ENCODE measurements at places on chromosomes 5 and 9.

GRCh38 chr9:17571825-17572224 lies 7.0 kb upstream of the SH3GL2 start:
- no peak for DNase-seq

DNA sequence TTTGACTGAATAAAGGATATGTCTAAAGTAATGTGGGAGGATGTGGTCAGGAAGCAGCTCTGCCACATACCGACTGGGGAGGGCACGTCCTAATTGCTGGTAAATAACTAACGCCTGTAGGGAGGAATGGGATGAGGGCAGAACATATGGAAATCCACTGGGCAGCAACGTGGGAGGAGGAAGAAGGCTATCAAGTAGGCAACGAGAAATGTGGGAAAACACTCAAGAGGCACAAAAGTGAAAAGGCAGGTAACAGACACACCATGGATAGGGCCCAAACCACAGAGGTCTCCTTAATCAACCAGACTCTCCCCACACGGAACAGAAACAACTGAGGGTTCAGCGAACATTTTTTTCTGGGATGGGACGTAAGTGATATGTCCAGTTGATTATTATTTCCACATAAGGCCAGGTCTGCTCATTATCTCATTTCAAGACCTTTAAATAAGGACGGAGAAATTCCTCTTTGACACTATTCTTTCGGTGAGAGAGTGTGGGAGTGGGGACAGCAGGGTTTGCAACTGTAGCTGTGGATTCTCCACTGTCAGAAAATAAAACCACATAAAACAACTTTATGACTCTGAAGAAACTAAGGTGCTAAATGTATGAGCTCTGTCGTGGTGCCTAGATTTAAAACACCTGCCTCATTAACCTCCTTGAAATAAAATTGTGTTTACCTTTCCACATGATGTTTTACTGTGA lies 17.0 kb downstream of the IARS1 start:
- no peak for DNase-seq

GRCh38 chr5:32138839-32139493 lies 35.2 kb downstream of the GOLPH3 start:
- no peak for DNase-seq

GRCh38 chr5:96381526-96381925 lies 51.5 kb downstream of the PCSK1 start:
- no peak for DNase-seq

DNA sequence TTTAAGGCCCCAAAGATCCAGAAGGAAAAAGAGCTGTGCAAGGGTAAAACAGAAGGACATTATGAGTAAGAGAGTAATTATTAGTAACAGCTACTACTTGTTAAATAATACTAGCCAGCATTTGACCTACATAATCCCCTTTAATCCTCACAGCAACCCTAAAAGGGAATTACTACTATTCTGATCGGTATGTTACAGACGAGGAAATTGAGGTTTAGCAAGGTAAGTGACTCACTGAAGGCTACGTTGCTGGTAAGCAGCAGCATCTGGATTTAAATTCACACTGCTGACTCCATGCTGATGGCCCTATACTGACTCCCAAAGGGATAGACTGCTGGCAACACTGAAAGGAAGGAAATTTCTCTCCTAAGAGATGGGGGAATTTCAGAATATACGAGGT lies 3.7 kb upstream of the FSD1L start:
- no peak for DNase-seq

- no peak for DNase-seq
Observed at GRCh38 chr5:144281784-144282183, 111.1 kb downstream of the KCTD16 start.

DNA sequence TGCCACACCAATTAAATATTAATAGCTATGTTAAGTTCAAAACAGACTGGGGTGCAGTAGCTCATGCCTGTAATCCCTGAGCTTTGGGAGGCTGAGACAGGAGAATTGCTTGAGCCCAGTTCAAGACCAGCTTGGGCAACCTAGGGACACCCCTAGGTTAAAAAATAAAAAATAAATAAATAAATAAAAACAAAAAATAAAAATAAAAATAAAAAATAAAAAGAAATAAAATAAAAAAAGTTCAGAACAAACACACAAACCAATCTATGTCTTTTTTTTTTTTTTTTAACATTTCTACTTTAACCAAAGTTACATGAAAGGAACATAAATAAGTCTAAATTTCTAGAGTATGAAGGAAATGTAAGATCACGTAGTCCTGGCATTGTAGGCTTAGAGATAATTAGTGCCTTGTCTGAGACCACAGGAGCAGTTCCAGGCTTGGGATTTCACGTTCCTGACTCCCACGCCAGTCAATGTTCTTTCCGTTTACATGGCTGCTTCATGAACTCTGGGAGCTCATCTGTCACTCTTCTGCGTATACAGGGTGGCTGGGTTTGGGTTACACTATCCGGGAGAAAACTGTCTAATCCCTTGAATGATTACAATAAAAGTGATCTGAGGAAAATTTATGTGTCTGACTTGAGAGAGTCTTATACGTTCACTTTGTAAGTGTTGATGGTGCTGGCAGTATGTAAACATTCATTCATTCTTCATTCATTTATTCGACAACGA lies 85.2 kb downstream of the KIAA1958 start:
- no peak for DNase-seq

- no peak for DNase-seq
Observed at GRCh38 chr5:3542158-3542557, 53.5 kb upstream of the IRX1 start.

DNA sequence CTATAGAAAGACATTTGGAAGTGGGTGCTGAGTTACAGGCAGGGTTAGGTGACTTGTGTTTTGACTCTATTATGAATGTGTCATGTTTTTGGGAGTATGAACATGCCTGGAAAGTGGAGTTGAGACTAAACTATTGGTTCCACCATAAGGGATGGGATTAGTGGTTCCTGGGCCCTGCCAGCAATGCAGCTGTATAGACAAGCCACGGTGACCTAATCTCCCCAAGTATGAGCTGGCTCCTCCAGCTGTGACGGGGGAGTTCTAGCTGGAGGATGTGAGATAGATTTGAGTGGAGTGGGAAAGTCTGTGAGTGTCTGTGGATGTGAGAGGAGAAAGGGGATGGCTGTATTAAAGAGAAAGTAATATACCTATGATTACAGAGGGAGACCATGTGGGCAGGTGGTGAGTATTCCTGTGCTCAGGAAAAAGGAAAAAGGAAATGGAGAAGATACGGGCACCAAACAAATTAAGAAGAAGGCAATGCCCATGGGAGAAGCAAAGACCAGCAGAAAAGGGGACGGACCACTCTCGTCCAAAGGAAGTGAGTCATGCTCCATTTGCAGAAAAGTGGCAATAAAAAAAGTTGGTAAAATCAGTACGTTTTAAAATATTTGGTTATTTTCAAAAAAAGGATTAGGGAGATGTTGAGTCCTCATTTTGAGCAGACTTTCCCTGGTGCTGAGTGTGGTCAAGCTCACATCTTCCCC lies 48.3 kb upstream of the ICE1 start:
- DNase-seq: no peak

GRCh38 chr5:80078921-80079320 lies 43.8 kb downstream of the THBS4 start:
- no peak for DNase-seq

DNA sequence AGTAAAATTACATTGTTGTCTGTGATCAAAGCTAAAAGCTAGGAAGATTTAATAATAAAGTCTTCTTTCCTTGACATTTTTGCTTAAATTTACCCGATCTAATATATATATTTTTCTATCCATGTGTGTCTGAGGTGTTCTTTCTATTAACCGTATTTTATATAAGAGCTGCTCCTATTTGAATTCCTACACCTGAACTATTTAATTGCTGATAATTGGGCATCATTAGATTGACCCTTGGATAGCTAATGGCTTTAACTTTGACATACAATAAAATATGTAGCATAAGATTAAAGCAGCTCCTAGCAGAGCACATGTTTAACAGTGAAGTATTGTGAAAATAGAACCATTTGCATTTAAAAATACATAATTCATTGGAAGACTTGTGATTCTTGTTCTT lies 792.7 kb downstream of the MAT2B start:
- DNase-seq: no peak

DNA sequence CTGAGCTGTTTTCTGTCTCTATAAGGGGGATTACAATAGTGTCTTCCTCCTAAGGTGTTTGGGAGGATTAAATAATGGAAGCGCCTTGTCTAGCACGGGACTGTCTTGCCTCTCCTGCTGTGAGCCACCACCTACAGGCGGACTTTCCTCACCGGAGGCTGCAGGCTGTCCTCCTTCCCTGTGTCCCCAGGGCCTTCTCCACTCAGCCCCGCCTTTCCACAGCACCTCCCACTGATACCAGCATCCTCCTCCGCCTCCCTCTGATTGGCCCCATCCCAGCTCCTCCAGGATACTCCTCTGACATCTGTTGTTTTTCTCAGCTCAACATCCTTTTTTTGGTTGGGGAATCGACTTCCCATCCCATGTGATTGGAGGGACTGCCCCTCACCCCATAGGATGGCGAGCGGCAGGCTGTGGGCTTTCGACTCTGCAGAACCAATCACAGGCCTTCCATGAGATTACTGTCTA lies 851 bp upstream of the ZDHHC12 start:
- DNase-seq: peak; percentile 25

- peak; percentile 37 for DNase-seq
Observed at GRCh38 chr5:90709323-90710155, 150.9 kb downstream of the ADGRV1 start.

GRCh38 chr9:108072740-108073139 lies 583.2 kb upstream of the KLF4 start:
- DNase-seq: no peak

- DNase-seq: no peak
Observed at GRCh38 chr9:126384926-126385325, 58.3 kb downstream of the MVB12B start.
